ENCODE measurements at places on chromosomes 16 and 17.

DNA sequence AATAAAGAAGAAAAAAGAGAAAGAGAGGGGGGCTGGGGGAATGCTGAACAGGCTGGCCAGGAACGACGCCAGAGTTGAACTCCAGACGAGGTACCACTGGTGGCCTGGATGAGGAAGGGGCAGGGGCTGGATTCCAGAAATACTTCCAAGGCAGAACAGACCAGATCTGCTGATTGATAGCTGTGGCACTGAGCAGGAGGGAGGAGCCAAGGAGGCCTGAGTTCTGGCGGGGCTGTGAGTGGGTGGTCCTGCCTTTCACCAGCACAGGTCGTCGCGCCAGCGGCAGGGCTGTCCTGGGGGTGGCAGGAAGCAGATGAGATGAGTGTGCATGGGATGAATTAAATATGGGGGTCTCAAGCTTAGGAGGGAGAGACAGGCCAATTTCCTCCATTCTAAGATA lies 5.5 kb downstream of the CCDC42 start:
- DNase-seq, result no peak

- no peak for DNase-seq
Measured at GRCh38 chr17:76784926-76785325, 47.0 kb downstream of the MFSD11 start.

GRCh38 chr16:24748242-24748641 lies 18.8 kb downstream of the TNRC6A start:
- no peak for DNase-seq

- no peak for DNase-seq
Measured at GRCh38 chr17:53924530-53925455, 102.1 kb downstream of the KIF2B start.

DNA sequence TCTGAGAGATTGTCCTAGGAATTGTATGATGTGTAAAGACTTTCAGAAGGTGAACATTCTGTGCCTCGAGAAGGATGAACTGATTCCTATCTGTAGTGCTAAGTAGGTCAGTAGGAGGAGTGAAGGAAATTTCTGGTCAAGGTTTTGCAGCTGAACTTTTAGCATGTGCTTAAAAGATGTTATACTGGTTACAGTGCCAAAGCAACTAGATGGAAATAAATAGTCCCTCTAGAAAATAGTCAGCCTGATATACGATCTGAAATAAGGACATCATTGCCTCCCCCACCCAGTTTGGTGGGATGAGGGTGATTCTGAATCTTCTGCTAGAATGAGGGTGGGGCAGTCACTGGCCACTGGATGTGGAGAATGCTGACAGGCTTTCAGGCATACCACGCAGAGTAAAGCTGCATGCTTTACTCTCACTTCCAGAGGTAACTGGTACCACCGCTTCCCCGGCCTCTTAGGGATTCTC lies 57.2 kb upstream of the VPS4A start:
- DNase-seq, result no peak

DNA sequence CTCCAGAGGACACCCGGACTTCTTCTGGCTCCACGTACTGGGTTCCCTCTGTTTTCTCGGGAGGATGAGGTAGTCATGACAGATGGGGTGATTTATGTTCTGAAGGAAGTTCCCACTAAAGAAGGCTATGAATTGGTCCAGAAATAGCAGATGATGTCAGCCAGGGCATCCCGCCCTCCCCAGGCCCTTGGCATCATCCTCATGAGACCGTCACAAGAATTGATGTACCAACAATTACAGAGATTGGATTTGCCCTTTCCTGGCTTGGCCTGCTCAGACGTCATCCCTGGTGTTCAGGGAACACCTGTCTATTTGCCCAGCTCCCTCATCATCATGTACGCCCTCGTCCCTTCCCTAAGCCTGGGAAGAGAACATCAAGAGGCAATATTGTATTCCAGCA lies 102.8 kb upstream of the CCL1 start:
- no peak for DNase-seq

GRCh38 chr17:64554028-64554637 lies 47.4 kb downstream of the CEP95 start:
- no peak for DNase-seq

GRCh38 chr17:52233632-52234031 lies 75.1 kb upstream of the CA10 start:
- DNase-seq, result no peak

DNA sequence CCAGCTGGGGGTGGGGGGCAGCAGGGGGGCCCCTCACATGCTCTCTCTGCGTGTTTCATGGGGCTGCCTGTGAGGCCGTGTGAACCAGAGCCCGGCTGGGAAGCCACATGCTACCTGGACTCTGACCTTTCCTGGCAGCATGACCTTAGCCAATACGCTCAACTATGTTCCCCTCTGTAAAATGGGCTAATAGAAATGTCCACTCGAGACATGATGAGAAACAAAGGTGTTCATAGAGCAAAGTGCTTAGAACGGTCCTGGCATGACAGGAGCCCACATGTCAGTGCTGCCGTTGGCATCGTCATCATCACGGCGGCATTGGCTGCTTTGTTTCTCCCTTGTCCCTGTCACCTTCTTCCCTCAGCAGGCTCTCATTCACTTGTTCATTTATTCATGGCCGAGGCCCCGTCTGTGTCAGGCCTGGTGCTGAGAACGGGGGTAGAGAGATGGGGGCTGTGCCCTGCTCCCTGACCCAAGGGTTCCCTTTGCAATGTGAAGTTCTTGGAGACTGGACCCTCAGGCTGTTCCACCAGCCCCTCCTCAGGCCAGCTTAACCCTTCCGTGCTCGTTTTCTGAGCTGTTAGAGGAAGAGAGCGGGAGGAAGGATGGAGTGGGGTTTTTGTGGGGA lies 291.4 kb downstream of the SEC14L1 start:
- no peak for DNase-seq

DNA sequence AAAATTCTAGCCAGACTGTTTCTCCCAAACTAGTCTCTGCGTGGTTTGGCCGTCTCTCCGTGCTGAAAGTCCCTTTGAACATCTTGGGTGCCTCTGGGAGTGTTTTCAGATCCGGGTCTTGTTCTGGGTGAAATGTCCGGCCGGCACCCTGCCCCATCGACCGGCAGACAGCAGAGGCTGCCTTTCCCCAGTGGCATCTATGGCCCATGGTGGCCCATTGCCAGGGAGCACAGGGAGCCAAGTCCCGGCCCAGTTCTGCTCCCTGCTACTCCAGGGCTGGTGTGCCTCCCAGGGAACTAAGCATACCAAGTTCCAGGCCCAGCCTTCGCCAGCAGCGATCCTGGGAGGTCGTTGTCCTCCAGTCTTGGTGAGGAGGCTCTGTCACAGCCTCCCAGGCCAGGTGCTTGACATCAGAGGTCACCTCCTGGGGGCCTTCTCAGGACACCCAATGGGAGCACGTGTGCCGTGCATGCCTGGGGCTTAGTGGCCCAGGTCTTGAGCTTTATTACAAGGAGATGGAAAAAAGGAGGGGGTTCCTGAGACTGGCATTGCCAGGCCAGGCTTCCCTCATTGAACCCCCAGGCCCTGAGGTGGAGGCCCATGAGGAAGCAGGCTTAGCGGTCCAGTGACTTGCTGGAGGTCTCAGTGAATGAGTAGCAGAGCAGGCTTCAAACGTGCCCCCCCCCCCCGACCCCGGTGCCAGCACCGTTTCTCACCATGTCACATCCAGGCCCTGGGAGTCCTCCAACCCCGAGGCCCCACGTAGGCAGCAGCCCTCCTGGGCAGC lies 54.0 kb downstream of the PGS1 start:
- DNase-seq, result no peak

GRCh38 chr17:34519282-34519681 lies 60.1 kb upstream of the TMEM132E start:
- no peak for DNase-seq

- DNase-seq, result no peak
Measured at GRCh38 chr16:4136229-4136813, 20.1 kb upstream of the ADCY9 start.

DNA sequence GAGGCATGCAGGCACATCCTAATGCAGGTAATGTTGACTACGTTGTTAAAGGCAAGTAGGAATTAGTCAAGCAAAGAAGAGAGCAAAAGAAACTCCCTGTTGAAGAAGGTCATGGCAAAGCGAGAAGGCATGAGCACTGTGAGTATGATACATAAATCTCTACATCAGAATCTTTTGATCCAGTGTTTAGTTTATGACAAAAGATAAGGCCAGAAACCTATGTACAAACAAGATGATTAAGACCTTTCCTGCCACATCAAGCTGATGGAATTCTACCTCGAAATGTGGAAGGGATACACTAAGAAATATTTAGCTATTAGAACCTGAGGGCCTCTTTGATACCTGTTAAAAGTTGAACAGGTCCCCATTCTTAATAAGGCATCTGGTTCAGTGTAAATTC lies 20.2 kb downstream of the SYCE1L start:
- no peak for DNase-seq

DNA sequence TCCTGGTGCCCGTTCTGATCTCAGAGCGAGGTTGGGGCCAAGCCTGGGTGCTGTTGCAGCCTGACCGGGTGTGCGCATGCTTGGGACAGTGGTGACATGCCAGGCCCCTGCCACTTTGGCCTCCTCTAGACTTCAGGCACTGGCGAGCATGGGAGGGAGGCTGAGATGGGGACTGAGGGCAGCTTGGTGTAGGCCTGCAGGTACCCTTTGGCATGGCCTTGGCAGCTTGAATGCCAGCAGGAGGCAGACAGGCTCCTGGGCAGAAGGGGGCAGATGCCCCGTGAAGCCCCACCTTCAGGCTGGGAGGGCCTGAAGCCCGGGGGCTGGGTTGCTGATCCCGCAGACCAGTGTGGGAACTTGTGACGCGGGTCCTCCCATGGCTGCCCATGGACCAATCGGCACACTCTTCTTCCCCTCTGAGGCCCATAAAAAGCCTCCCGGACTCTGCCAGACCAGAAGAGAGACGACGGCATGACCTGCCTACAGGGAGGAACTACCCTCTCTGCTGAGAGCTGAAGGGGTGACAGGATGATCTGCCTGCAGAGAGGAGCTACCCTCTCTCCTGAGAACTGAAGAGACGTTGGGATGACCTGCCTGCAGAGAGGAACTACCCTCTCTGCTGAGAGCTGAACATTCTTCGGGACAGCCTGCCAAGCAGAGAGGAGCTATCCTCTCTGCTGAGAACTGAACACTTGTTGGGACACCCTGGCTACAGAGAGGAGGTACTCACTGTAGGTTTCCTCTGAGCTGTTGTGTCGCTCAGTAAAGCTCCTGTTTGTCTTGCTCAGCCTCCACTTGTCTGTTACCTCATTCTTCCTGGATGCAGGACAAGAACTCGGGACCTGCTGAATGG lies 17.5 kb downstream of the RHOT1 start:
- DNase-seq, result no peak

- DNase-seq, result no peak
Measured at GRCh38 chr16:73846356-73846755, 450.3 kb upstream of the PSMD7 start.

DNA sequence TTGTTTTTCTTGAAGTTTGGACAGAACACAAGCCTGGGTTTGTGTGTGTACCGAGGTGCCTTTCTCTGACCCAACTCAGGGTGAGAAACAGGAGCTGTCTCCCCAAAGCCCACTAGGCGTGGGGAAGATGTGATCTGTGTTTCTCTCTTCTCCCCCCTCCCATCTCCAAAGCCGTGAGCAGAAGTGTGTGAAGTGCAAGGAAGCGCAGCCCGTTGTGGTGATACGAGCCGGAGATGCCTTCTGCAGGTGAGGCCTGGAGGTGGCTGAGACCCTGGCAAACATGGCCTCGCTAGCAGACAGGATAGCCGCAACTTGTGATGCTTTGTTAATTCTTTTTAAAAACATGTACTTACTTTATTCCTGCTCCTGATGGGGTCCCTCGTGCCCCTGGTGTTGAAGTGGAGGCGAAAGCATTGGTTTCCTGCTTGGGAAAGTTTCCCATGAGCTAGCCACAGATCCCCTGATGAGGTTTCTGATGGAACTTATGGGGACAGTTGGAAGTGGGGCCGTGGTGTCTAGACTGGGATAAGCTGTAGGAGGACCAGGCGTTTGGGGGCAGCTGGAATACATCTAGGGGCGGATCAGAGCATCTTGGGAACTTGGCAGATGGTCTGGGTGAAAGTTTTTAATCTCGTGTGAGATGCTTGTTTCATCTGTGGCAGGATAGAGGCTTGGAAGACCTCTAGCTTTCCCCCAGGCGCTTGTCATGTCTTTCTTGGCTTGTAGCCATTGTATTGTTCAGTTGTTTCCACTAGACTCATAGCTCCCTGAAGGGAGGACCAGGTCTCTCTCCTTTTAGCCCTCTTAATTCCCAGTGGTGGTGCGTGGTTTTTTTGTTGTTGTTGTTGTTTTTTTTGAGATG lies 893 bp downstream of the CTU2 start:
- no peak for DNase-seq

GRCh38 chr17:82560802-82561428 lies 41.4 kb downstream of the FOXK2 start:
- no peak for DNase-seq

DNA sequence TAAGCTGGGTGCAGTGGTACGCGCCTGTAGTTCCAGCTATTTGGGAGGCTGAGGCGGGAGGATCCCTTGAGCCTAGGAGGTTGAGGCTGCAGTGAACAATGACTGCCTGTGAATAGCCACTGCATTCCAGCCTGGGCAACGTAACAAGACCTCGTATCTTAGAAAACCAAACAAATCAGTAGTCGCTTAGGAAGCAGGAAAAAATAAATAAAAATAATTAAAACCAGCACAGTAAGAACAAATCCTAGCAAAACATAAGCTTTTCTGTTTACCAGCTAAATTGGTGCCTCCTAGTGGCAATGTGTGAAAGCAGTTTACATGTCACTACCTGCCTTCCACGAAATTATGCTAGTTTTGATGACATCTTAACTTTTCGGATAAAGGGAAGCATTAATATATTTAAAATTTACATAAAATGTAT lies 1.3 kb downstream of the ARMC5 start:
- DNase-seq, result peak; percentile 47

- no peak for DNase-seq
Measured at GRCh38 chr17:47267354-47267828, 13.8 kb downstream of the ITGB3 start.

GRCh38 chr17:80889231-80890195 lies 102.1 kb upstream of the CHMP6 start:
- no peak for DNase-seq

DNA sequence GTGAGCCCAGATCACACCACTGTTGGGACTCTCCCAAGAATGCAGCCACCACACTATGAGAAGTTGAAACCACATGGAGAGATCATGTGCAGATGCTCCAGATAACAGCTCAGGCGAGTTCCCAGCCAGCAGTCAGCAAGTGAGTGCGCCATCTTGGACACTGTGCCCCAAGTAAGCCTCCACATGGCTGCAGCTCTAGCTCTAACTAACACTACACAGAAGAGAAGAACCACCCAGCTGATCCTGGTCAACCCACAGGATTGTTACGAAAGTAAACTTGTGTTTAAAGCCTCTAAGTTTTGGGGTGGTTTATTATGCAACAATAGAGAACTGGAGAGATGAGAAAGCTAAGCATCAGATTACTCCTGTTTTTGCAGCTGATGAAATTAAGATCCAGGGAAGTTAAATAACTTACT lies 25.8 kb downstream of the SLC38A7 start:
- DNase-seq, result no peak

- no peak for DNase-seq
Measured at GRCh38 chr17:45040459-45040858, 11.0 kb downstream of the DCAKD start.

All from NCI-H510A treated with DMSO at 0.1 percent for 48 hours (cell line).